ENCODE measurements at places on chromosomes 3 and 15. TPM values are rescaled to one million over a fixed set of nuclear protein-coding genes. Genes with fewer than 3 reads are reported as not detected.

Gene EFHB
- total RNA-seq = 0.22 TPM

Gene SAXO2
- 1.1 TPM for total RNA-seq

Gene FOXL2NB
- 3.9 TPM for total RNA-seq

Gene GP5
- total RNA-seq = not detected

Gene TTLL13
- total RNA-seq = 0.07 TPM

Gene ANKUB1
- total RNA-seq = not detected

Gene UBA3
- total RNA-seq = 81.2 TPM

Gene GNAT1
- total RNA-seq = not detected

Gene TNIK
- total RNA-seq = 16.4 TPM

Gene CP
- 0.59 TPM for total RNA-seq

Gene LRRC31
- total RNA-seq = not detected

Gene TLR9
- not detected for total RNA-seq

Gene GOLGA6L22
- not detected for total RNA-seq

Gene PARP15
- total RNA-seq = not detected

Gene SUCNR1
- total RNA-seq = not detected

Gene GHSR
- not detected for total RNA-seq

Gene TCTA
- 10.9 TPM for total RNA-seq

Gene CHL1
- total RNA-seq = 0.28 TPM

Gene C15orf62
- 0.31 TPM for total RNA-seq

Gene RTP3
- 0.07 TPM for total RNA-seq

Gene SERPINI2
- total RNA-seq = not detected

Gene HYAL1
- 5.4 TPM for total RNA-seq

Gene FRMD5
- 2.4 TPM for total RNA-seq

Gene TERC
- total RNA-seq = 361 TPM

Gene P3H2
- 72.7 TPM for total RNA-seq

Gene TF
- under 0.01 TPM for total RNA-seq

Gene FILIP1L
- 0.30 TPM for total RNA-seq

Gene TRIM42
- total RNA-seq = not detected

Gene LDHAL6B
- total RNA-seq = not detected

Gene ABI3BP
- total RNA-seq = not detected

Gene DPPA4
- 546 TPM for total RNA-seq

Gene NOX5
- total RNA-seq = not detected

Gene ARGFX
- total RNA-seq = not detected

Gene RASGRP1
- 2.9 TPM for total RNA-seq

Gene LAMB2
- total RNA-seq = 81.1 TPM

Gene NPTN
- 72.9 TPM for total RNA-seq

Gene ZKSCAN7
- total RNA-seq = 13.0 TPM

Gene LRTM1
- not detected for total RNA-seq
